ENCODE measurements at places on chromosomes 5 and 9. TPM values are rescaled to one million over a fixed set of nuclear protein-coding genes. Genes with fewer than 3 reads are reported as not detected.

GRCh38 chr5:56917534-56917933 lies 8.1 kb downstream of the SETD9 start:
- DNase-seq: no peak

DNA sequence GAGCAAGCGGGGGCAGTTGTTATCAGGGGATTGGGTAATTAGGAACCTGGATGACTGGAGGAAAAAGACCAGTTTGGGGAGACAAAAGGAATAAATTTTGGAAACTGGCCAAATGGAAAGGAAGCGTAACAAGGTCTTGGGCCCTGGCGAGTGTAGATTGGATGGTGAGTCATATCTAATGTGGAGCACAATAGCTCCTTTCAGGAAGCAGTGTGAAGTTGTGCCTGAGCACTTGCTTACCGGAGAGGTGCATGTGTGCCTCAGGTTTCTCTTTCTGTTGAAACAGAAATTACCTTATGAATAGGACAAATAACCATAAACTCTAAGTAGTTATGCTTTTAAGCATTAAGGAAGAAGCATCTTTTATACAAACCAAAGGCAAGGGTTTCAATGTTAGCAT lies 176.4 kb downstream of the KIF4B start:
- DNase-seq: no peak

- DNase-seq: no peak
These were observed 43.0 kb upstream of the SARDH start for GRCh38 chr9:133780962-133781827.

- DNase-seq: no peak
These were observed 1.7 kb upstream of the EFNA5 start for GRCh38 chr5:107672211-107673038.

GRCh38 chr9:120923620-120924328 lies 2.8 kb downstream of the TRAF1 start:
- DNase-seq: no peak

- no peak for DNase-seq
These were observed 10.5 kb downstream of the SUSD3 start for GRCh38 chr9:93068956-93069355.

- DNase-seq: no peak
These were observed 144.1 kb downstream of the ENTREP1 start for GRCh38 chr9:69469136-69469535.

The ACOT12 gene
- total RNA-seq: not detected

DNA sequence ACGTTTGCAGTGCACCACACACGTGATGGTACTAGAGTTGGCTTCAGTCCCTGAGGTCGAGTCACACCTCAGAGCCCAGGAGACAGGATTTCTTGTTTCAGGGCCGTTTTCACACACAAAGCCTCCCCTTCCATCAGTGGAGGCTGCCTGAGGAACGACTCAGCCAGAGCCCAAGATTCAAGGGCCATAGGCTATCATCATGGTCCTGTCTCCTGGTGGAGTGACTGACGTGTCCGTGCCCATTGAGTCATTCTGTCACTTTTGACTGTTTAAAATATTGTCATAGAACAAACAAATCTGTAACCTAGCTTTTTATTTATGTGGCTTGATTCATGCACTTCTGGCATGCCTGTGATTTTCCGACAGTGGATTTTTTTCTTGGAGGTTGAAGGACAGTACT lies 28.3 kb downstream of the CAMK2A start:
- no peak for DNase-seq

The FBXW11 gene
- 47.3 TPM for total RNA-seq

GRCh38 chr9:109052416-109052815 lies 39.1 kb upstream of the CTNNAL1 start:
- DNase-seq: no peak

DNA sequence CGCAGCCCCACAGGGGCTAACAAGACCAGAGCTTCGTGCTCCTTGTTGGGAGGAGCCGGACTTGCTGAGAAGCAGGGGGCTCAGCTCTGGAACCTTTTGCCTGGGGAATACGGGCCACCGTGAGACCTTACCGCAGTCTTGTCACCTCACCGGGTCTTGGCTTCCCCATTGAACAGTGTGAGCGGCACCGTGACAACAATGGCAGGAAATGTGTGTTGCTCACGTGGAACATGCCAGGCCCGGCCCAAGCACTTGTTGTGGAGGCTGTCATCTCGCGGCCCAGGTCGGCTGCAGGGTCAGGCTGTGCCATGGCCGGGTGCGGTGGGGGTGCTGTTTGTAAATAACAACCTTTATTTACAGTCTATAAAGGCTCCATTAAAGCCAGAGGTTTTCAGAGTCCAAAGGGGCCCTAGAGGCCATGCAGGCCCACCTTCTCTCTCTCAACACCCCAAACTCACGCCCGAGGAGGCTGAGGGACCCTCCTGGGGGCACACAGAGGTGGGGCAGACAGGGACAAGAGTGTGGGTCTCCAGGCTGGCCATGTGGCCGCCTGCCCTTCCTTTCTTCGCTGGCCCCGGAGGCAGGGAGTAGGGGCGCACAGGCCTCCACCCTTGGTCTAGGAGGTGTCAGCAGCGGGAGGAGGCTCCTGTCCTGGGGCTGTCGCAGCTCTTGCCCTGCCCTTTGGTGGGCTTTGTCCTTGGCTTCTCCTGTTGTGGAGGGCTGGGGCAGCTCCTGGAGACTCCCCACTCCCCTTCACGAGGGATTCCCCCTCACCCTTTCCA lies 79.7 kb downstream of the TSPAN17 start:
- DNase-seq: no peak

DNA sequence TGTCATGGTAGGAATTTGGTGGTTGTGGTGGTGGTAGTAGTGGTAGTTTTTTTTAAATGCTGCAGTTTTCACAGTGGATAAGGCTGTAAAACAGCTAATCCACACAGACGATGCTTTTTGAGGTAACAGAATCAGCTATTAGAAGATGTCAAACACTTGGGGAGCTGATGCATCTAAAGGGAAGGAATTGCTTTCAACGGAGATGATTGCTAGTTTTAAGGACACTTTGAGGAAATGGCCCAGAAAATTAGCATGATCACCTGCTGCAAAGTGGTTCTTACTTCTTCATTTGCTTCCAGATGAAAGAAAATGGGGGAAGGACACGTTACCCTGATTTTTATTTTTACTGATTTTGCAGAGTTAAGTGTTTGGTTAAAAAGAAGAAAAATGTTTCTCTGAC lies 178.2 kb upstream of the ATP10B start:
- DNase-seq: no peak

DNA sequence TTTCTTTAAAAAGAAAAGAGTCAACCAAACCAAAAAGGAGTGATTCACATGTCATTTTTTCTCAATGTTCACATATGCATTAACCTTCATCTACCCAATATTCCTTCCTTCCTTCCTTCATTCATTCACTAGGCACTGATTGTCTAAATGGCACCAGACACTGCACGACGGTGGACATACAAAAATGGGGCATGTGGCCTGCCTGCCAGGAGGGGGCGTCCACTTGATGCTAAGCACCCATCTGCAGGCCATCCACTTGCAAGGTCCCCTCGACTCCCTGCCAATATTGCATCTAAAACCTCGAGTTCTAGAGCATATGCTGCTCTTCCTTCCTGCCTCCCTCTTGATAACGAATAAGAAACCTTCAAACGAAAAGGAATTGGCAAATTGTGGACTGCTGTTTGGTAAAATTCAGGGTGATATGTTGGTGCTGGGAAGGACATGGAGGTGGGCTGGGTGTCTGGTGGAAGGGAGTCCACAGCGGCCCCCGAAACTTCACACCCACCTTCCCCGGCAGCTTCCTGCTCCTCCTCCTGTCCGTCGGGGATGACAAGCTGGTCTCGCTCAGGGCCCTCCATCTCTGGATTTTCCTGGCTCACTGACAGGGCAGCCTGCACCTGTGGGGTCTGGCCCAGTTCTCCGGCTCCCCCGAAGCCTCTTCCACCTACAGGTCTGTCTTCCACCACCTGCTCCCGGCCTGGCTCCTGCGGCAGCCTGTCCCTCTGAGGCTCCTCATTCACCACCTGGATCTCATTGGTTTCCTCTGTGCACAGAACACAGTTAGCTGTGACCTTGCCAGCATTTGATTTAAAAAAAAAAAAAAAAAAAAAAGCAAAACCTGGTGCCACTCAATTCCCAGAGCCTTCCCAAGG lies 64.3 kb downstream of the GOLM1 start:
- DNase-seq: no peak

The POU5F2 gene
- total RNA-seq: 3.3 TPM

GRCh38 chr5:108251350-108251749 lies 130.5 kb downstream of the FBXL17 start:
- DNase-seq: no peak

DNA sequence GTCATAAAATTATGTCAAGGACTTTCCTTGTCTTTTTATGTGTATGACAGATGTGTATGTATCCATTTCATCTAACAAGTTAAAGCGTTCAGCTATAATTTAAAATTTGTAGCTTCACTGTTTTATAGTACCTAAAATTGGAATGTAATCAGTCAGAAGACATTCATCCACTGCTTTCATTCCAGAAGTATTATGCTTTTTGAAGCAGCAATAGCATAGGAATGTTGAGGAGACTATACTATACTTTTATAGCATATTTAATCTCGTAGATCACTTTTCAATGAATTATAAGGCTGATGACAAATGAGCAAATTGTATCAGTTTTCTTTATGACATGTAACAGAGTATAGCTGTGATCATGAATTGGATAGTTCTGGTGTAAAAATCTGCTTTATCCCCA lies 6.9 kb downstream of the PCDHGA12 start:
- DNase-seq: no peak

GRCh38 chr9:130995086-130996011 lies 13.6 kb upstream of the LAMC3 start:
- DNase-seq: no peak

The ERGIC1 gene
- total RNA-seq: 50.8 TPM

DNA sequence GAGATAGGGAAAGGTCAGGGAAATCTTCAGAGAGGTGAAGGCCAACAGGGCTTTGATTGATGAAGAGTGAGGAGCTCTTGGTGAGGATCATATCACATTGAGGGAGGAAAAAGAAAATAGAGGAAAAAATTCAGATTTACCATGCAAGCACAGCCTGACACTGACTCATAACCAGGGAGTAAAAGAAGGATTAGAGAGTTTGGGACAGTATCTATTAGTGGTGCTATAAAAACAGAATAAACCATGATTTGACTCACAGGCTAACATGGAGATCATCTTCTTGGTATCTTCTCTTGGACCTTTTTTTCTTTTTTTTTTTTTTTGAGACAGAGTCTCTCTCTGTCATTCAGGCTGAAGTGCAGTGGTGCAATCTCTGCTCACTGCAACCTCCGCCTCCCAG lies 44.4 kb downstream of the MUSK start:
- DNase-seq: no peak

The SEMA6A gene
- not detected for total RNA-seq

DNA sequence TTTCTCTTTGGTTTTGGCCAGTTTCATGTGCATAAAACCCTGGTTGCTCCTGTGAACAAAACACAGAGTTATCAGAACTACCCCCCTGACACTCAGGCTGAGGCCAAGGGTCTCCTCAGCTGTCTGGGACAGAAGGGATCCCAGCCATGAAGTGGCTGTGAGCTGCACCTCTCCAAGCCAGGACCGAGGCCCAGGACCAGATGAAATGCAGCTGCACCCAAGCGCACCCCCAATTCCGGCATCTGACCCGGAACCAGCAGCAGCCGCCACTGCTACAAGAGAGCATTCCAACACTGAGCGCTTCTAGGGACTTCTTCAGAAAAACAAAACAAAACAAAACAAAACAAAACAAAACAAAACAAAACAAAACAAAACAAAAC lies 16.0 kb upstream of the SLC25A51 start:
- DNase-seq: no peak

DNA sequence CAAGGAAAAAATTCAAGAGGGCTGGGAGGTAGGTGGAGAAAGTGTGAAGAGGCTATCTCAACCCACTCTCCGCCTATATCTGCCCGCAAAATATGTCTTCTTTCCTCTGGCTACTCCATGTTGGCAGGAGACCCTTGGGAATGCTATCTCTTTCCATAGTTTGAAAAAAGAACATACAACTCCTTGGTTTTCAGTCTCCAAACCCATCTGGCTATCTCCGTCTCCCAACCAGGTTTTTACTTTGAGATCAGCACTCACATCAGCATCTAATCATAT lies 109.9 kb upstream of the IFNE start:
- no peak for DNase-seq

DNA sequence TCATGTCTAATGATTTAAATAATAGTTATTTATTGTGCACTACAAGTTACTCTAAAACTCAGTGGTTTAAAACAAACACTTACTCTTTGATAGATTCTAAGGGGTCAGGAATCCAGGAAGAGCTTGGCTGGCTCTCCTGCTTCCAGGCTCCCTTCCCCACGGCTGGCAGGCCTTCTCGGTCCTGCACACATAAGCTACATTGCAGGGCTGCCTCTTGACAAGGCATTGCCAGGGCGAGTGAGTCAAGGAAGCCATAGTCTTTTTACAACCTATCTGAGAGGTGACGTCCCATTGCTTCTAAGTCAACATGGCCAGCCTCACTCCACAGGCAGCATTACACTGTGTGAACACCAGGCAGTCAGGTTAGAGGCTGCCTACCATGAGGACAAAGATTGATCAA lies 119.8 kb downstream of the AUH start:
- no peak for DNase-seq

- no peak for DNase-seq
These were observed 15.9 kb downstream of the PCDHAC2 start for GRCh38 chr5:140982083-140982716.

- no peak for DNase-seq
These were observed 461.2 kb downstream of the CDH12 start for GRCh38 chr5:22391956-22392355.

The SH3PXD2B gene
- total RNA-seq: 0.08 TPM

DNA sequence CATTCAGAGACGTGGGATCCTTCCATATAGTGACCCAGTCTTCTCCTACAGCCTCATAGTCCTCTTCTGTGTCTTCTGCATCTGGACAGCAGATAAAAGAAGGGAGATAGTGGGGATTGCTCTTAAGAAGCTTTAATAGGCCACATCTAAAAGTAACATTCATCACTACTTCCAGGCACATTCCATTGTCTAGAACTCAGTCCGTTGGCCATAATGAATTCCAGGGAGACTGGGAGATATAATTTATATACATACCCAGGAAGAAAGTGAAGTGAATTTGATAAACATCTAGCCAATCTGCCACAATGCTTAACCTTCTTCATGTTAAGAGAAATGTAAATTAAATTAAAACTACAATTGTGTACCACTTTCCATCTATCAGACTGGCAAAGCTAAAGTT lies 22.5 kb upstream of the GLIPR2 start:
- no peak for DNase-seq

DNA sequence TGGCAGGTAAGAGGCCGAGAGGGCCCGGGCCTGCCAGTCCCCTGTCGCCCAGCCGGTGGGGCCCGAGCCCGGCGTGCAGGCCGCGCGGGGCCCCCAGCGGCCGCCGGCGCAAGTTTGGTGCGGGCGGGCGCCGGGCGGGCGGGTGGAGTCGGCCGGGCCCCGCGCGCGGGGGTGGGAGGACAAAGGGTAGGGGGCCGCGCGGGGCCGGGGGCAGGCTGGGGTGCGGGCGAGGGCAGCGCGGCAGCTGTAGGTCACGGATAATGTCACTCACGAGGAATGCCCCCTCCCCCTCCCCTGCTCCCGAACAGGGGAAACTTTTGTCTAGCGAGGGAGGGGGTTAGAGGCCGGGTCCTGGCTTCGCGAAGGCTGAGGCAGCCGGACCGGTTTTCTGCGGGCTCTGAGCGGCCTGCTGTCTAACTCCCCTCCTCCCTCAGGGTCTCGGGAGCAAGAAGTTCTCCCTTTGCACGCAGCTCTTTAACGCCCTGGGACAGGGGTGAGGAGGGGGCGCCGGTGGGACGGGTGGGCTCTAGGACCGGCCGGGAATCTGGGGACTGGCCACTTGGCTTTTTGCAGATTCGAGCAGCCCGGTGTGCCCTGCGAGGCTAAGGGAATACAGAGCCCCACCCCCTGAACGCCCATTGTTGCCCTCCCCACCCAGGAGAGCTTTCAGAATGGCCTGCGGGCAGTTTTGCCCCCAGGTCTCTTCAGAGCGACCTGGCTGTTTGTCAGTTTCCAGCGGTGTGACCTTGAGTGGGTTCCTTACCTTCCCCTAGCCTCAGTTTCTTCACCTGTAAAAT lies 21.3 kb upstream of the NDST1 start:
- DNase-seq: no peak

All from natural killer cell treated with Interleukin-12 subunit alpha and Interleukin-12 subunit beta and Interleukin-15 and Interleukin-18, amount 100 ng/mL, for 72 hours (primary cell).